ENCODE measurements at places on chromosomes 11 and 22. TPM values are rescaled to one million over a fixed set of nuclear protein-coding genes. Genes with fewer than 3 reads are reported as not detected.

SLC35E4 gene
- 6.4 TPM for total RNA-seq

GRCh38 chr11:121300972-121301699 lies 8.6 kb downstream of the SC5D start:
- no peak for DNase-seq

- no peak for DNase-seq
These were observed 93.3 kb downstream of the KCNQ1 start for GRCh38 chr11:2537896-2538724.

- DNase-seq, result no peak
These were observed 52.6 kb downstream of the MUC15 start for GRCh38 chr11:26519469-26519868.

AIFM3 gene
- total RNA-seq, result 4.7 TPM

PRODH gene
- total RNA-seq, result 133 TPM

KCNE3 gene
- 26.2 TPM for total RNA-seq

ARHGAP20 gene
- 7.4 TPM for total RNA-seq

- peak; percentile 73 for DNase-seq
These were observed 11.5 kb upstream of the NEAT1 start for GRCh38 chr11:65410936-65411680.

DNA sequence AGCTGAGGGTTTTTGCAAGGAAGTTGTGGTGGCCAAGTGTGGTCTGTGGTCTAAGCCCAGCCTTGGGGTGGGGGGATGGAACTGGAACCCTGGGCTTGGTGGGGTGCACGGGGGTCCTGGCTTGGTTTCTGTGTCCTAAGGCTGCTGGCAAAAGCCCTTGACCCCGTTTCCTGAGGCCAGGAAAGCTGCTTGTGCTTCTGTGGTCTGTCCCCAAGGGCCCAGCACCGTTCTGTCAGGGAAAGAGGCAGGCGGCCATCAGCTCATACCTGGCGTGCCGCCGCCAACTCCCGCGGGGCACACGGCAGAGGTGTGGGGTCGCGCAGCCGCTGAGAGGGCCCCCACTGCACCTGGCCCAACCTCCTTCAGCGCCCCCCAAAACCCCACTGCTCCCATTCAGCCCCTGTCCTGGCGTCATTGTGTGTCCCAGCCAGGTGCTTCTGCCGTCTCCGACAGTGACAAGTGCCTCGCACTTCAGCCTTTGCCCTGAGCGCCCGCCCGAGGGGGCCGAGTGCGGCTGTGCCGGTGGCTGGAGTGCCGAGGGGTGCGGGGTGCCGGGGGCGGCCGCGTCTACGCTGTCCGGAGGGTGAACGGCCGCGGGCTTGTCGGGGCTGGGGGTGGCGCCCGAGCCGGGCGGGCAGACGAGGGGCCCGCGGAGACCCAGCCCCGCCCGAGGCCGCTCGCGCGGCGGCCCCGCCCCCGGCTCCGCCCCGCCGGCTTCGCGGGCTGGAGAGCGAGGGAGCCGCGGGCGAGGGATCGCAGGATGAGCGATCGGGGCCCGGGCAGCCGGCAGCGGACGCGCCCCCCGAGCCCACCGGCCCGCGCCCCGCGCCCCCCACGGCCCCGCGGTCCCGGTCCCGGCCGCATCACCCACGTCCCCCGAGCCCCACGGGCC lies at the start of gene CNIH2:
Gene CNIH2 (plus strand): TSS at position 705 of the 892 bp plus-strand sequence. CDS start 282 bp downstream, outside the sequence.
- peak; percentile 91 for DNase-seq
